ENCODE measurements at places on chromosomes 7 and 10. TPM values are rescaled to one million over a fixed set of nuclear protein-coding genes. Genes with fewer than 3 reads are reported as not detected.

GRCh38 chr7:87806150-87806549, 70.0 kb downstream of the SLC25A40 start:
- no peak for DNase-seq

DNA sequence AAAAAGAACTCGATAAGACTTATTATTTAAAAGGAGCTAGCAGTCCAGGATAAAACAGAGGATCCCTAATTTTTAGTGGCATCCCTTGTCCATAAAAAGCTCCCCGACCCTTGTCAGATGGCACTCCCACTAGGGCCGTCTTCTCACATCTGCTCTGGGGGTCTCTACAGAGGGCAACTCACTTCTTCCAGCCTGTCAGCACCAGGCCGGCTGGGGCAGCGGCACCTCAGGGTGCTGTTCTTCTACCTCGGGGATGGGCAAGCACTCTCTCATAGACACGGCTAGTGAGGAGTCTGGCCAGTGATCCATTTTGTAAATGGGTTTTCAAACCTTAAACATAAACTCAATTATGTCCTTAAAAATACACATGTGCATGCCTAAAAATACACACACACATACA, 134.7 kb downstream of the PRPF18 start:
- DNase-seq, result no peak

Gene UPP1
- 421 TPM for total RNA-seq

- no peak for DNase-seq
Observed at GRCh38 chr10:78909221-78909620, 159.5 kb upstream of the ZMIZ1 start.

GRCh38 chr7:149735181-149735602, 38.2 kb downstream of the ZNF467 start:
- no peak for DNase-seq

GRCh38 chr7:95407751-95408150, 11.6 kb upstream of the PON3 start:
- DNase-seq, result no peak

Gene GTF2I
- total RNA-seq, result 127 TPM

GRCh38 chr7:134449680-134450079, 9.2 kb downstream of the AKR1B1 start:
- no peak for DNase-seq

Gene PRXL2A
- 72.4 TPM for total RNA-seq

DNA sequence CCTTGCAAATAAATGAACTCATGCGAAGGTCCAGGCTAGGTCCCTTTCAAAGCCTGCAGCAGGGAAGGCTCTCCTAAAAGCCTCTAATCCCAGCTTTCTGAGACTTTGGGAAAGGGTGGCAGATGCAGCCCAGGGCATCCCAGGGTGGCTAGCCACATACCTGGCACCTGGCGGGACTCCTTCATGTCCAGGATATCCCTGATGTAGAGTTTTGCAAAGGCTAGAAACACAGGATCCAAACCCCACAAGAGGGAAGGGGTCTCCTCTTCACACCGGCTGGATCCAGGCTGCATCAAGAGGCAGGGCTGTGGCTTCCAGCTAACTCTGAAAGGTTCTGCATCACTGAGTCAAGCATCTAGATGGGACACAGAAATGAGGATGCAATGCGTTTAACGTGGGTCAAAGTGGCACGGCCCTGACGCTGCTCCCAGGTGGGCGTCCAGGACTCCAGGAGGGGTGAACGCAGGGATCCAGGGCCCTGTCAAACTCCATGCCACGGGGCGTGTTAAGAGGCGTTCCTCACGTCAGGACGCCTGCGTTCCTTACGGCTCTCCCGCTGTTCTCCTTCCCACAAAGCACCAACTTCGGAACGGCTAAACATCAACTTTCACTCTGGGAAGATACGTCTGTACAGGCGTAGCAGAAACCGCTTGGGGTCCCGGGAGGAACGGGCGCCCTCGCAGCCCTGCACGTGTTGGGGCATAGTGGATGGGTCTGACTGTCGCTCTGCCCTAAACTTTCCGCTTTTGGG, 507 bp downstream of the STN1 start:
- DNase-seq, result no peak
